ENCODE measurements at places on chromosomes 5 and 9. TPM values are rescaled to one million over a fixed set of nuclear protein-coding genes. Genes with fewer than 3 reads are reported as not detected.

GRCh38 chr5:13987843-13988464 is 43.5 kb upstream of the DNAH5 start:
- DNase-seq, result peak; percentile 65

CEL gene
- total RNA-seq, result 0.57 TPM

EQTN gene
- not detected for total RNA-seq

DNA sequence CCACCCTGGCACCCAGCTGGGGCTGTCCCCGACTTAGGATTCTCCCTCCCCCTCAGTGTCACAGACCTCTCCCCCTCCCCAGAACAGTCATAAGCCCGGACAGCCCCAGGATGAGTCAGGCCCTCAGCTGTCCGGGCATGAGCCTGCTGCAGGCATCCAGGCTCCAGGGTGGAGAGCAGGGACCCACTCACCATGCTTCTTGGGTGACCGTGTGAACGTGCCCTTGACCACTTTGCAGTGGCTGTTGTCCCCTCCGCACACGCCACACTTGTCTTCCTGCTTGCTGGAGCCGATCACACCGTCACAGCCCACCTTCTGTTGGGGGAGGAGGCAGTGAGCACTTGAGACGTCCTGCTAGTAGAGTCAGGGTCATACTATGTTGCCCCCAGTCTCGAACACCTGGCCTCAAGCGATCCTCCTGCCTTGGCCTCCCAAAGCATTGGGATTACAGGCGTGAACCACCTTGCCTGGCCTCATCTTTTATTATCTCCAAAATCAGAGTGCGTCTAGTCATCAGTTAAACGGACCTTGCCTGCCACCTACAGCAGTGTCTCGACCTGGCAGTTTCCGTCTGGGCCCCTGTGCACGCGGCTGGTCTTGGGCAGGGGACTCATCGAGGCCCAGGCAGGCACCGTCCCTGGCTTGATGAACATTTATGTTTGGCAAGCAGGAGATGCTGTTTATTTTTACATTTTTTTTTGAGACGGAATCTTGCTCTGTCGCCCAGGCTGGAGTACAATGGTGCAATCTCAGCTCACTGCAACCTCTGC is 72.6 kb downstream of the ZNF354C start:
- no peak for DNase-seq

DNA sequence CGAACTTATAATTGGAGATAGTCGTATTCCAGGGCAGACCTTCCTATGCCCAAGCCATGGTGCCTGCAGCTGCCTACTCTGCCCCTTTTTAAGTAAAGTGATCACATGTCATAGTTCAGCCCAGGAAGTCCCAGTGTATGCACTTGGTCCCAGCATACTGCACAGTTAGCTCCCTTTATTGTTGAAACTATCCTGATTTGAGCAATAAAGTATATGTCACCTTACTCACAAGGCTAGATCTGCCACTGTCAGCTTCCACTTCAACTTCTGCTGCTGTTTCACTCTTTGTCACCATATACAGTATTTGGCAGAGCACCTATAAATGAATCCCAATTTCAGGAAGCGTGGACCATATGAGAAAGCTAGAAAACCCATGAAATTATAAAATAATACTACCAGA is 103.8 kb upstream of the PTGER4 start:
- no peak for DNase-seq

- DNase-seq, result no peak
Observed at GRCh38 chr5:133696782-133697507, 84.6 kb upstream of the FSTL4 start.

- no peak for DNase-seq
Observed at GRCh38 chr5:177130211-177131018, 3.2 kb upstream of the NSD1 start.

Data from B cell (primary cell).